ENCODE measurements at places on chromosomes 1 and 21.
A peak's percentile ranks its signal among the peaks of the same experiment; 100 is the strongest.

DNA sequence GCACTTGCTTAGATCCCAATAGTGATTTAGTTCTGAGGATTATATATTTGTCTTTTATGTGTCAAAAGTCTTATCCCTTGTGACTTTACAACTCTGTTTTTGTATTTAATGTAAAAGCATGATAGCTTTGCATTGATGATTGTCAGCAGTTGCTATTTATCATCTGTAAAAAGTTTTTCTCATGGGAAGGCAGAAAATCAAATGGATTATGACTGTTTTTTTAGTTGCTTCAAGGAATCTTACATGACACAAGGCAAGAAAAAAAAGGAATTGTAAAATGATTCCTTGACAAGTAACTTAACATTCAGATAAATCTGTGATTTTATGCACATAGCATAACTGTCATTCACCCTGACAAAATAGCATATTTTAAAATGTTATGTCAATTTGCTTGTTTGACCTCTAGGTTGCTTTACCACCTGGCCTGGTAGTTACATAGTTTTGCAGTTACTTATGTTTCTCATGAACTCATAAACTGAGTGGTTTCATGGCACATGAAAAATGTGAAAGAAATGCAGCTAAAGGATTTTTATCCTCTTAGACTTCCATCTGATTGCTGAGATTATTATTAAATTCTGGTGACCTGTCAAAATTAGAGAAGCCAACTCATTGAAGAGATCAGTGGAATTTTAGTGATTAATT lies 622.6 kb downstream of the ADGRL2 start:
- no peak for DNase-seq

DNA sequence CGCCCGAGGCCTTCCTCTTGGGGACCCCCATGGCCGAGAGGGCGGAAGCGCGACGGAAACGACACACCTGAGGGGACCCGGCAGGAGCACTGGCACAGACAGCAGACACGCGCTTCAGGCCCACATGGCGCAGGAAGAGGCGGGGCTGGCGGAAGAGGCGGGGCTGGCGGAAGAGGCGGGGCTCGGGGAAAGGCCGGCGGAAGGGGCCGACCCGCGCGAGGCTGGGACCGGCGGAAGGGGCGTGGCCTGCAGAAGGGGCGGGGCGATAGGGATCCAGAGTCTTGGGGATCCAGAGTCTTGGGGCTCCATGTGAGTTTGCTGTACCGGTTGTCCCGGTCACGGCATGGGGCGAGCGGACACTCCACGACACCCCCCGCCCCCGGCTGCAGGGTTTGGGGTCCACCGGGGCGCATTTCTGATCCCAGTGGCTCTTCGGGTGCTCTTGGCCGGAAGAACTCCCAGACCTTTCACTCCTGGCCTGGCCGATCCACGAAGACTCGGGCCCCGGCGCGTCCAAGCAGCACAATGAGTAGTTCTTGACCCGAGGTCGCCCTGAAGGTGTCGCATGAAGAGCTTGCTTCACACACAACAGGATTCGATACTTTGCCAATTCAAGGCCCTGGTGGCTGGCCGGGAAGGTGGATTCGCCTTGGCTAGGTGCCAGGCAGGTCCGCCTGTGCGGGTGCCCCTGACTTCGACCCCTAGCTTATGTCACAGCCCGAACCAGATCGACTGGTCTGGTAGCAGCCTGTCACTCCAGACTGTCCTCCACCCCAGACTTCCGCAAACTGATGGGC lies at the start of gene URB1:
URB1 (minus strand) TSS at position 133 of the 797 bp plus-strand sequence; CDS start at position 31, 102 bp downstream.
- DNase-seq: peak; percentile 97

GRCh38 chr1:81111818-81112217 lies 688.9 kb upstream of the ADGRL2 start:
- no peak for DNase-seq

DNA sequence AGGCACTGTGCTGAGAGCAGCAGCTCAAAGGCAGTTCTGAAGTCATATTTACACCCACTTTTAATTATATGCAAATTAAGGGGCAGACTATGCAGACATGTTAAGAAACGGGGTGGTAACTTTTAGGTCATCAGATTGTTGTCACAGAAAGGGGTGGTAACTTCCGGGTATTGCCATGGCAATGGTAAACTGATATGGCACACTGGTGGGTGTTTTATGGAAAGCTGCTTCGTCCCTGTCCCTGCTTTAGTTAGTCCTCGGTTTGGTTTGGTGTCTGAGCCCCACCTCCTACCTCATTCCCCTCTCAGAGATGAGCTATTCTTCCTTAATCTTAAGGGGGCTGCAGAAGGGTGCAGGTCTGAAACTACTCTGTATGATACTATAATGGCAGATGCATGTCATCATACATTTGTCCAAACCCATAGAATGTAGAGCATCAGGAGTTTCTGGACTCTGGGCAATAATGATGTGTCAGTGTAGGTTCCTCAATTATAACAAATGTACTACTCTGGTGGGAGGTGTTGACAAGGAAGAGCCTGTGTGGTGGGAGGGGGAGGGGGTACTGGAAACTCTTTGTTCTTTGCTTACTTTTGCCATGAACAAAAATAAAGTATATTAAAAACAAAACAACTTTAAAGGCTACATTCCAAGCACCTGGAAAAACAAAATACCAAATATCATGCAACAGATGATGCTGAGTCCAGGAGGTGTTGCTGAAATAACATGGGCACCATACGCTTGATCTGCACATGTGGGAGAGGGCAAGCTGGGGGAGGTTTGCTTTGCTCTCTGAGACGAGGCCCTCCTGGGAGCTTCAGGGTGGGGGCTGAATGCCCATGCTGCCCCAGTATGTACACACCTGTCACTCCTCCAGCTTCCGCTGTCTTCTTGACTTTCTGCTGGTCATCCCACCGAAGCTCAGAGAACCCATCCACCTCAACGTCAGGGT lies 6.3 kb downstream of the PARP1 start:
- no peak for DNase-seq

DNA sequence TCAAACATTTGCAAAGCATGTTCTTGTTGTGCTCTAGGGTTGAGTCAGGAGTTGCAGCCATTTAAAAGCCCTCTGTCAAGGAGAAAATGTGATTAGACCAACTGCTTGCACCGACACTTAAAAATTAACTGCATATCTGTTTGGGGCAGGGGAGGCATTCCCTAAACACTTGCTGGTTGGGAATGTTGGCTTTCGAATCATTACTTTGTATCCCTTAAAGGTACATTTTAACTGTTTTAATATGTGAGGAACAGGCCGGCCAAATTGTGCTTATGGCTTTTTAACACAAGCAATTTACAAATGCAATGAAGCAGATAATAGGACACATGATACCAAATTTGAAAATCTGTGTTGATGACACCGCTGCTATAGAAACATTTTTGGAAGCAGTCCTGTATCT lies 159.1 kb downstream of the LHX8 start:
- DNase-seq: no peak

GRCh38 chr1:173128742-173129141 lies 78.0 kb upstream of the TNFSF18 start:
- no peak for DNase-seq

DNA sequence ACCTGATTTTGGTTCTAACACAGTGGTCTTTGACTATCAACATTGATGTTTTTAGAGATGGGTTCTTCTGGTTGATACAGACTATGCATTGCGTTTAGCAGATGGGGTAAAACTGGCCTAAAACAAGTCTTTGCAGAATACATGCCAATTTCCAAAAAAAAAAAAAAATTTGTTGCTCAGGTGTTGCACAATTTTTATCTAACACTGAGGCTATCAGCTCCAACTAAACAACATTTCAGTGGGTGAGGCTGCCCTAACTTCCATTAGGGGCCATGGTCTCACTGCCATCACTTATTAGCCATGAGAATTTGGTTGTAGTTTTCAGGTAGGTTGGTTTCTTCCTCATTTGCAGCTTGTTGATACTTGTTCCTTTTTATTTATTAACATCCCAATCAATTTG lies 14.0 kb downstream of the AGMAT start:
- no peak for DNase-seq

GRCh38 chr1:66240491-66241484 lies 293.2 kb upstream of the SGIP1 start:
- no peak for DNase-seq

GRCh38 chr1:240820816-240821215 lies 208.9 kb upstream of the GREM2 start:
- no peak for DNase-seq

DNA sequence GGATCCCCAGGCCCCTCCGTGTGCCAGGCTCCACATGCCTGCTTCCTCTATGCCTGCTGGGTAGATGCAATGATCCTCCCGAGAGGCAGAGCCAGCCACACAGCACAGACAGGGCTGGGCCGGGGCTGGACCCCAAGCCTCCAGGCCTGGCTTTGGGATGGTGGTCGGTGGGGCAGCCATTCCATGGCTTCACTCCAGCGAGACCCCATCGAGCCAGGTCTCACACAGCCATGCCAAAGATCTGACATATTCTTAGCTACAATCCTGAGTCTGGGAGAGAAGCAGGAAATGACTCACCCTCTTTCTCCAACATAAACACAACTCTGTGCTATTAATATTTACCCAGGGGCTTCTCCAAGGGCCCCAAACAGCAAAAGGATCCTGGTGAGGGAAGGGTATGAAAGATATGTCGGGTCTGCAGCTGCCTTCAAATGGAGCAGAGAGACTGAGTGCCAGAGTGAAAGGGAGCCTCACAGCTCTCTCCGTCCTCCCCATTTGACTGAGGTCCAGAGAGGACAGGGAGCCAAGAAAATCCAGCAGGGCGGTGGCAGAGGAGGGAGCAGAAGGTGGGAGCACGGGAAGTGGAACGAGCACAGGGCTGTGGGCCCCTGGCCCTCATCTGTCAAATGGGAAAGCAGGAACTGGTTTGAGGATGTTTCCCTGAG lies 639.5 kb downstream of the MATN1 start:
- no peak for DNase-seq

- no peak for DNase-seq
These were observed 60.1 kb upstream of the NEK2 start for GRCh38 chr1:211735208-211736170.

DNA sequence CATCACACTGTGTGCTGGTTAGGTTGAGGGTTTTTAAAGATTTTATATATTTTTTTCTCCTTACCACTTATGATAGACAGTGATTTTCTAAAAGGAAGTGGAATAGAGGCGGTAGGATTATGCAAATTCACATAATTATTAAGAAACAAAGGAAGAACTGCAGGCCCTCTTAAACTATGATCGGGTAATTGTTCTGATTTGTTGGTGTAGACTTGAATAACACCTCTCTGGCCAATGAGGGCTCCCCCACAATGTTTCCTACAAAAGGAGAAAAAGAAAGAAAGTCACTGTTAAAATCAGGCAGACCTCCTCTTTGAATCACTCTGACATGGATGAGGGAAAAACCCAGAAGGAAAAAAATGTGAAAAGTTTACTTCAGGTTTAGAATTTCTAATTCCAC lies 241.6 kb downstream of the RPS6KC1 start:
- no peak for DNase-seq

DNA sequence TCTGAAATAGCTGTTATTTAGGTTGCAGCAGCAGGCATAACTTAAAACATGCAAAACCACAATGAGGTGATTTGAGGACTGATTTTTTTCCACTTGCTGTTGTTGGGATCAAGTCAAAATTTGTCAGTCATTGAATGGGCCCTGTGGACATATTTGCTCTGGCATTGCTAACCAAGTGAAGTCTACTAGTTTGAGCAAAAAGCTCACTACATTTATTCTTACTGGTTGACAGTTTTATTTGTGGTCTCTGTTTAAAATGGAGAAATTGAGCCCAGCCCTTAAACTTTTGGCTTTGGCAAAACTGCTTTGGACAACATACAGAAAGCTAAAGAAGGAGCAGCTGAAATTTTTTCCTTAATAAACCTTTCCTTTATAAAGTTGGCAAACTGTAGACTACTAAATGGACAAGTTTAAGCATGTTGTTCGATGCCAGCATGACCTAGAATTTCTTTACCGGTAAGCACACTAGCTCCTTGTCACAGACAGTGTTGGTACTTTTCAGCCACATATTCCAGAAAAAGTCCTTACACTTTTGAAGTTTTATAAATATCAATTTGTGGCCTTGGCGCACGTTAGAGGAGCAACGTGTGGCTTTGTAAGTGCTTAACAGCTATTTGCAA lies 234.6 kb downstream of the USP25 start:
- no peak for DNase-seq
